ENCODE measurements at places on chromosomes 12 and 14.

DNA sequence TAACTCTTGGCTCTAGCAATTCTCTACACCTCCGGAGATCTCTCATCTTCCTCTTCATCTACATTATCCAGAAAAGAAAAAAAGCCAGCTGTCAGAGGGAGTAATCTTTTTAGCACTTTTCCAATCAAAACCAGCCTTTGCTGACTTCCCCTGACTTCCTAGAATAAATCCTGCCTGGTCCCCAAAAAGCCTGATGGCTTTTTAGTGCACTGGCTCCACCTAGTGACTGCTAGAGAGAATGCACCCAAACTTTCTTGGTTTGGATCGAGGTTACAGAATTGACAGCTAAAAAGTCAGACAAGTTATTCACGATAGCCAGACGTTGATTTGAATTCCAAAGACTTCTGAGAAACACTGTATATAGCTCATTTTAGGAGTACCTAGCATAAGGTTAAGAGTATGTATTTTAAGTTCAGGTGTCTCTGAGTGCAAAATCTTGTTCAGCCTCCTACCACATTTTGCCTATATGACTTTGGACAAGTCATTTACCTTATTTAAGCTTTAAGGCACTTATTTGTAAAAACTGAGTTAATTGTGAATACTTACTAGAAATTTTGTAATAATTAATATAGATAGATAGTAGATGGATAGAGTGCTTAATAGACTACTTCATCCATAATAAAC is 185.7 kb upstream of the GRIN2B start:
- DNase-seq, result no peak

- DNase-seq, result no peak
These were observed 1074.6 kb upstream of the TMEM132C start for GRCh38 chr12:127192391-127192790.

DNA sequence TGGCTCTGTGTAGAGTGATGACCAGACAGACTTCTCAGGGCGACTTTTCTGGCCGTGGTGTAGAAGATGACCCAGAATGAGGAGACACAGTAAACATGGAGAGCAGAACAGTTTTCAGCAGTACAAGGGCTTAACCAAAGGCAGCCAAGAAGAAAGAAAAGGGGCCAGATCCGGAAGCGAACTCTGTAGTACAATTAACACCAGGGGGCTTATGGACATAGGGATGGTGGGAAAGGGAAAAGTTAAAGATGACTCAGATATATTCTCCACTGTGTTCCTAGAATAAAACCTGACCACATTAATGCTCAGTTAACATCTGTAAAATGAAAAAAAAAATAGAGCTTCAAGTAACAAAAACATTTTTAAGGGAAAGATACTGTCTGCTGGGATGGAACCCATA is 60.2 kb downstream of the LGR5 start:
- DNase-seq, result no peak

DNA sequence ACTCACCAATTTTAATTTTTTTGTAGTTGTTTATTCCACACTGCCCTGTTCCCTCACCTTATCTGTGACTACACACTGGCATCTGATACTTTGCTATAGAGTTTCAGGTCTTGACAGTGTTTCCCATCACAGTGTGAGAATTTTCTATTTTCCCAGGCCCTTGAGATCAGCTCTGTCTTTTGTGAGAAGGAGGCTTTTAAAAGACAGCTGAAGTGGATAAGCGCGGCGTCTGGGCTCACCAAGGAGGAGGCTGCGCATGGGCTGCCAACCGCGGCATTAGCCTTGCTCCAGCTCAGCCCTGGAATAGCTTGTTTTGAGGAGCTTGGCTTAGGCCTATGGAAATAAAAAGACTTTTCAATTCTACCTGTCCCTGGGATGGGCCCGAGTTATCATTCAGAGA is 181.3 kb downstream of the RMST start:
- DNase-seq, result no peak

DNA sequence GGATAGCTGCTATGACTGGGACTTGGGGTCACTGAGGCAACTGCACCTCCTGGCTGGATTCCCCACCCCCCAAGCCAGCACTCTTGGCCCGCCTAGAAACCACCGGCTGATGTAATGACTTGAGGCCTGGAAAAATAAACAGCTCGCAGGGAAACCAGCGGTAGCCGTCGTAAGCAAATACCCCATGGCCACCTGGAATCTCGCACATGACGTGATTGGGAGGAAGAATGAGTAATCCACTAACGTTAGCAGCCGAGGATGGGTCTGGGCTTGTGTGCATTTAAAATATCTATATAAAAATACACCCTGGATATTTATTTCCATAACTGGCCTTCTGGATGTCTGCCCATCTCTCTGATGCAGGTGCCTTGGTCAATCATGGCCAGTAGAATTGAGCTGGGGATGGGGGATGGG is 120.1 kb downstream of the SMOC1 start:
- no peak for DNase-seq

Measured in stimulated activated CD4-positive, alpha-beta T cell treated with anti-CD3 and anti-CD28 coated beads, TNF-alpha, amount 100 ng/mL, for 1 hour (primary cell).